ENCODE measurements at places on chromosomes 3 and 15. TPM values are rescaled to one million over a fixed set of nuclear protein-coding genes. Genes with fewer than 3 reads are reported as not detected.

Gene SHF
- 2.5 TPM for total RNA-seq

Gene CPLX3
- total RNA-seq, result 1.5 TPM

Gene INAFM2
- 4.4 TPM for total RNA-seq

Gene ANKDD1A
- 3.1 TPM for total RNA-seq

Gene WNT5A
- 16.2 TPM for total RNA-seq

Gene HOMER2
- 6.3 TPM for total RNA-seq

Gene ZNF501
- total RNA-seq, result 1.4 TPM

Gene ABI3BP
- total RNA-seq, result not detected

Gene ZBED2
- not detected for total RNA-seq

Data from OCI-LY7 (cell line).